Activated CD8-positive, alpha-beta memory T cell treated with anti-CD3 and anti-CD28 coated beads for 36 hours (primary cell): ENCODE measurements at places on chromosomes 3 and 15. TPM values are rescaled to one million over a fixed set of nuclear protein-coding genes. Genes with fewer than 3 reads are reported as not detected.

The GPD1L gene
- 13.7 TPM for total RNA-seq

The CLDN11 gene
- total RNA-seq: not detected

The DOCK3 gene
- total RNA-seq: 2.5 TPM

The UROC1 gene
- total RNA-seq: not detected

The RAB6B gene
- total RNA-seq: 0.57 TPM

The MYEF2 gene
- 9.2 TPM for total RNA-seq

The BFSP2 gene
- not detected for total RNA-seq

The FEZF2 gene
- not detected for total RNA-seq

The NPRL2 gene
- total RNA-seq: 46.6 TPM

The RLBP1 gene
- not detected for total RNA-seq

The C3orf70 gene
- 0.06 TPM for total RNA-seq

The CPA3 gene
- total RNA-seq: not detected

The ITIH1 gene
- total RNA-seq: not detected

The OR5K3 gene
- not detected for total RNA-seq

The ITIH4 gene
- 6.1 TPM for total RNA-seq

The SEMA5B gene
- not detected for total RNA-seq

The SLC28A2 gene
- not detected for total RNA-seq
